ENCODE measurements at places on chromosomes 12 and 14.
A peak's percentile ranks its signal among the peaks of the same experiment; 100 is the strongest.

GRCh38 chr14:98200601-98201000 lies 1071.4 kb downstream of the BCL11B start:
- no peak for DNase-seq

DNA sequence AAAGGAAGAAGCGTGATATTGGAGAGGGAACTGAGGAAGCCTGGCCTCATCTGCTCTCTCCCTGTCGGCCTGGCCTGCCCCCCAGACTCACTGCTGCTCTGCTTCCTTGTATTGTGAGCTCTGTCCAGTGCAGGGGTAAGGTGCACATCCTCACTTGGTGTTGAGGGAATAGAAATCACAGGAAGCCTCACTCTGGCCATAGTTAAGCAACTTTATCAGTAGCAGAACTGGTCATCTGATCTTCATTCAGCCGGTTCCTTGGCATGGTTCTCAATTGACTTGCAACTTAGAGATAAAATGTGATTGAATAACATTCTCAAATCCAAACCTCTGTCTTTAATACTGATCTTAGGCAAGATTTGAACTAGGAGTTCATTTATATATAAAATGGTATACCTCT lies 11.5 kb upstream of the CCDC175 start:
- DNase-seq: no peak

- DNase-seq: no peak
Measured at GRCh38 chr12:61991661-61992060, 268.5 kb upstream of the USP15 start.

- DNase-seq: no peak
Measured at GRCh38 chr12:57479043-57479375, 657 bp downstream of the ARHGAP9 start.

GRCh38 chr12:108333898-108334699 lies 5.0 kb downstream of the CMKLR1 start:
- DNase-seq: no peak

DNA sequence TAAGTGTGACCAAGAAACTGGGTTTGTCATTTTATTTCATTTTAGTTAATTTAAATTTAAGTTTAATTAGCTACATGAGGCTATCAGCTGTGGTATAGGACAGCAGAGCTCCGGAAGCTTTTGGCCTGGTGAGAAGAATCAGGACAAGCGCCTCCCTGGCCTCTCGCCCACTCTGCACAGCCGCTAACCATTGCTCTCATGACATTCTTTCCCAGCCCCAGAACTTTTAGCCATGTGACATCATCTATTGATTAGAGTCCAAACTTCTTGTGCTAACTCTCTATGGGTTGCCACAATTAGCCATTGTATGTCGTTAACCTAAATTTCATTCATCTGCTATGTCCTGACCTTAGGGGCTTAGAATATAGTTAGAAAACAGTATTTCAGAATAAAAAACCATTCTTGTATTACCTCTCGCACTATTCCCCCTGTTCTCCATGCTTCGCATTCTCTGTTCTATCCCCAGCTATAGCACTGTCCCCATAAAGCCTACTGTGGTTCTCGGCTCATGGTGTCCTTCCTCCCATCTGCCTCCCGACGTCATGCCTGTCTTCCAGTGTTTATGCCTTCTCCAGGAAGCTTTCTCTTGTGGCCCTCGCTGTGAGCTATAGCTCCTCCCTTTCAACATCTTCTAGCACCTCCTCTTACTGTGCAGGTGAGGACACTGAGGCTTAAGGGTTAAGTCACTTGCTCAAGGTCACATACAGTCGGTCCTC lies 23.5 kb downstream of the SSH1 start:
- DNase-seq: no peak

GRCh38 chr12:78671295-78671694 lies 193.3 kb upstream of the SYT1 start:
- no peak for DNase-seq

DNA sequence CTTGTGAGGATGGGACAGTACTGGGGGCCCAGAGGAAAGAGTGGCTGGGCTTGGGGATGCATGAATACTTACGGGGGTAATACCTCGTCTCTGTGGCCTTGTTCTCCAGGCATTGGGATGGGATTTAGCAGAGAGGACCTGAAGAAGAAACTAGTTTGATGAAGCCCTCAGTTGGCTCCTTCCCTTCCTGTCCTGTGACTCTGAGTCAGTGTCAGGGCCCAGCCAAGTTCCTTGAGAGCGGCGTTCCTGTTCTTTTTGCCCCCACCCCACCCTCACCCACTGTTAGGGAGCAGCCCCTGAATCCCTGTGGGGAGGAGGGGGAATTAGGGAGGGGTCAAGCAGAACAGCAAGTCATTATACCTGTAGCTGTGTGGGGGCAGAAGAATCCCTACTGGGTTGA lies 5.2 kb upstream of the LRP1-AS start:
- no peak for DNase-seq

DNA sequence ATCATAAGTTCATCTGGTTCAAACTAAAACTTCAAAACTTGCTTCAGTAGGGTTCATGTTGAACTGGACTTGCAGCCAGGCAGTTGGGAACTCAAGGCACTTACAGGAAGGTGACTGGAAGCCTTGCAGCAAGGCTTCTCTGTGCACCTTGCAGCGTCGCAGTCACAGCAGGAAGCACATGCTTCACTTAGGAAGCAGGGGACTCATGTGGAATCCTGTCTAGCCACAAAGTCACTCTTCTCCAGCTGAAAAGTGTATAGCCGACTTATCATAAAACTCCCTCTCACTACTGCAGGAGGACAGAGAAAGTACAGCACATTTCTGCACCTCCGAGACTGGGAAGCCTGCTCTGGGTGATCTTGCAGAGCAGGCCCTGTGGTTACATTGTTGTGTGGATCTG lies 114.0 kb upstream of the PRB2 start:
- no peak for DNase-seq

DNA sequence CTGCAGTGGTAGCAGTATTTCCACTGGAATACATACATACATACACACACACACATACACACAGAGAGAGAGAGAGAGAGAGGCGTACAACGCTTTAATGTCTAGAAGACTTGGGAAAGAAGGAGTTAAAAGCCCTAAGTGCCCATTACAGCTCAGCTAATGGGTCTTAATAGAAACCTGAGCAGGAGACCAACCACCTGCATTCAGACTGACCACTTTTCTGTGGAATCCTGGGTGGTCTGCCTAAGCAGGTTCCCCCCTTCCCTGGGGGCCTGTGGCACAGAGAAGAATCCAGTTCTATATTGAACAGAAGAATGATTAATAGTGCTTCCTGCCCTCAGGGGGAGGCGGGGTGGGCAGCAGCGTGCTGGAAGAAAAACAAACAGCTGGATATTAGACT lies 312.4 kb upstream of the PRKD1 start:
- DNase-seq: no peak

- DNase-seq: no peak
Measured at GRCh38 chr12:102883204-102883799, 33.7 kb downstream of the PAH start.

DNA sequence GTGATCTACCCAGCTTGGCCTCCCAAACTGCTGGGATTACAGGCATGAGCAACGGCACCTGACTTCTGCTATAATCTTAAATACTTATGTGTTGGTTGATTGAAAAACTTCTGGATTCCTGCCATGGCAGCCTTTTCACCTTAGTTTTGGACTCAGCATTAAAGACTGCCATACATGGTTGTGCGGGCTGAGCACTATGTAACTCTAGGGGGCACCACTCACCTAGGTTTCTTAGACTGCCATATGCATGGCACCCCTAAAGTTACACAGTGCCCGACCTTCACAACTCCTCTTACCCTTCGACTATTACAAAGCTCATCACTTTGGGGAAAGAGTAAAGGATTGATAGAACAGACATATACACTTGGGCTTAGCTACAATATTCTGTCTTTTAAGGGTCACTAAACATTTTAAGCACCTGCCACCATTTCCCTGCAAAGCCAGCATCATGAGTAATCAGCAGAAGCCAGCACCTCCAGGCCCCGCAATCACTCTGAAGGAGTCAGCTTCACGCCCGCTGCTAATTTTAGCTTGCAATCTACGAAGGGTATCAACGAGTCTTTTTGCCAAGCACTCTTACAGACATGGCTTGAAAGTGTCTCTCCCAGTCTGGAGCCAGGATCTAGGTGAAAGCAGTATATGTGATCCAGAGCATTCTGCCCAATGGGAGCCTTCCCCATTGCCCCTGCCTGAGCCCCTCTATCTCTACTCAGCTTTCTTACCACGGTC lies 59.8 kb downstream of the SUDS3 start:
- no peak for DNase-seq

GRCh38 chr12:32334371-32334777 lies 65.0 kb upstream of the FGD4 start:
- no peak for DNase-seq

- DNase-seq: no peak
Measured at GRCh38 chr12:116597886-116598285, 38.7 kb downstream of the MAP1LC3B2 start.

- DNase-seq: no peak
Measured at GRCh38 chr12:159156-159782, 54.7 kb downstream of the SLC6A12 start.

DNA sequence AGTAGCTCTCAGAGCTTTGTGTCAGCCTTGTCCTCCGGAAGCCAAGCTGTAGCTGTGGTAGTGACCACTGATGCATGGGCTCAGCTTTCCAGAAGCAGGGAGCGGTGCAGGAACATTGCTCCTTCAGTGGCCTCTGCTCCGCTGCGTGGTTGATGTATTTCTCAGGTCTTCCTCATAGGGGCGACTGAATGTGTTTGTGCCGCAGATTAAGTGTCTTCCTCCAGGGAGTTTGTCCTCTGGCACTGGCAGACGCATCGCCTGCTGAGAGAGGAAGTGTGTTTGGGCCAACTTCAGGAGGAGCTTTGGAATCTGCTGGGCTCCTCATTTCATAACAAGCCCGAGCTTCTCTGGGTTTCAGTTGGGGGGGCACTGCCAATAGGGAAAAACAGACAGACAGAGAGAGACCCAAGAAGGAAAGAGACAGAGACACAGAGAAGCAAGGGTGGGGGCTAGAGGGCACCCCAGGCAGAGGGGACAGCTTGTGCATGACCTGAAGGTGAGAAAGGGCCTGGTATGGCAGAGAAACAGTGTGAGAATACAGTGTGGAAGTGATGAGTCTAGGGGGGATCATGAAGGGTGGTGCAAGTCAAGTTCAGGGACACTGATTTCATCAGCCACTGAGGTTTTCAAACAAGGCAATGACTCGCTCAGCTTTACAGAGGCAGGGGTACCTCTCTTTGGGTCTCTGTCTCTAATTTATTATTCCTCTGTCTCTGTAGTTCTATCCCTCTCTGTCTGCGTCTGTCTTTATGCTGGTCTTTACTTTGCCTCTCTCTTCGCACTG lies 69.4 kb upstream of the PRIMA1 start:
- no peak for DNase-seq

GRCh38 chr12:2266666-2267620 lies 214.2 kb downstream of the CACNA1C start:
- DNase-seq: no peak

DNA sequence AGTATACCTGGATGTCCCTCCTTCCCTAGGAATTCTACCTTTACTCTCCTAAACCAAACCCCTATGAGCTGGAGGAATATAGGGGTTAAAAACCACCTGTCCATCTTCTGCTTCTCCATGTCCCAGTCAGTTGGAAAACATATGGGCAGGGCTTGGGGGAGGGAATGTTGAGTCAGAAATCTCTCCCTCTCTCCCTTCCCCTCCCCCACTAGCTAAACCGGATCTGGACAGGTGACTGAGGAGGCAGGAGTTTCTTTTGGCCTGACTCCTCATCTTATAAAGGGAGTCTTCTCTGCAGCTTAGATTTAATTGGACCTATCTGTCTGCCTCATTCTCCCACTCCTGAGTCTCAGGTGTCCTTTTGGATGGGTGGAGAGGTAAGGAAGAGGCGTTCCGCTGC lies 6.1 kb downstream of the ERBB3 start:
- DNase-seq: no peak

DNA sequence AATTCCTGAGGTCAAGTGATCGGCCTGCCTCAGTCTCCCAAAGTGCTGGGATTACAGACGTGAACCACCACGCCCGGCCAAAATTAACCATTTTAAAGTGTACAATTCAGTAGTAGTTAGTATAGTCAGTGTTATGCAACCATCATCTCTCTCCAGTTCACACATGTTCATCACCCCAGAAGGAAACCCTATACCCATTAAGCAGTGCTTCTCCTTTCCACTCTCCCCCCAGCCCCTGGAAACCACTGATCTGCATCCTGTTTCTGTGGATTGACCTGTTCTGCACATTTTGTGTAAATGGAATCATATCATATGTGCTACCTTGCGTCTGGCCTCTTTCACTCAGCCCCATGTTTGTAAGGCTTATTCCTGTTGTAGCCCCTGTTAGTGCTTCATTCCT lies 52.2 kb downstream of the PHETA1 start:
- no peak for DNase-seq

- no peak for DNase-seq
Measured at GRCh38 chr14:44979740-44980356, 17.9 kb downstream of the TOGARAM1 start.

DNA sequence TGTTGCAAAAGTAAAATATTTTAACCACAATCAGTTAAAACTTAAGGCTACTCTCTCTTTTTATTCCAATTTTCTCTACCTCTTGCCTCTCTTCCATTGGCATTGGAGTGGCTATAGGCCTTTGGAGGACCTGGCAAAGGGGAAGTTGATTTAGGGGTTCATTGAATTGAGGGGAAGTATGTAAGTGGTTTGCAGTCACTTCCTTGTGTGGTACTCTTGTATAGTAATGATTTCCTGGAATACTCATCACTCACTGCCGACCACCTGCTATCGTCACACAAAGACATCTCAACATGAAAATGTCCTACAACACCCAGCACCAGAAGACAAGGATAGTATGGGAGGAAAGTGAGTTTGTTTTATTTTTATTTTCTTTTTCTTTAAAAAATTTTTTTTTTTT lies 45.7 kb upstream of the CPM start:
- no peak for DNase-seq

DNA sequence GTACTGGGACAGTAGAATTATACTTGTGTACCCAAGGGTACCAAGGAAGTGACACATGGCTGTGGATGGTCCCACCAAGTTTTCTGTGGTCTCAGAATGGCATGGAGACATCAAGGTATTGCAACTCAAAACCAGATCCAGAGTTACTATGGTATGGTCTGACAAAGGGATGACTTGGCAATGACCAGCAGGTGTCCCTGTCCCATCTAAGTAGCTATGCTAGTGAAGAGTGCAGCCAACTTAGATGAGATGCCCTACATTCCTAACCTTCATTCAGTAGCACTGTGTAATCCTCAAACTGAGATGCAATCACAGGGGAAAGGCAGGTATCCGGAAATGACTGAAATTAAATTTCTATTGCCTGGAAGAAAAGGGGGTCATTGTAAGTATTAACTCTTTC lies 188.7 kb upstream of the TMEM260 start:
- DNase-seq: no peak

- peak; percentile 4 for DNase-seq
Measured at GRCh38 chr12:57063991-57064685, 14.2 kb upstream of the MYO1A start.

DNA sequence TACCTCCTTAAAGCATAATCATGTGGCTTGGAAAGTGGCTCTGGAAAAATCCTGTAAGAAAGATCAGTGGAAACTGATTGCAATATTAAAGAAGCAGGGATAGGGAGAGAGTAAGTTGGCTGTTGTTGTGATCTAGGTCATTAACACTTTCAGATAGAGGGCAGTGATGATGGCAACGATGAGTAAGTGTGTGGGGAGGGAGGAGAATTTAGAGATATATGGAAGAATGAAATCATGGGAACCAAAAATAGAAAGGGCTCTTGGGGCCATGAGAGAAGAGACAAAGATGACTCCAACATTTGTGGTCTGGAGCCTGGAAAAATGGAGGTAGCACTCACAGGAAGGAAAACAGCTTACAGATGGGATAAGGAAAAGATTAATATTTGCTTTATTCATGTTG lies 23.3 kb downstream of the SNRPF start:
- no peak for DNase-seq
